Fibroblast of lung (primary cell): ENCODE measurements at places on chromosomes 13 and 19. TPM values are rescaled to one million over a fixed set of nuclear protein-coding genes. Genes with fewer than 3 reads are reported as not detected.

KLK15 gene
- not detected in 2 replicates for total RNA-seq

CD70 gene
- not detected in 2 replicates for total RNA-seq

NKPD1 gene
- 0.17 and 0.26 TPM in 2 replicates for total RNA-seq

ZSCAN18 gene
- 51.6 and 71.0 TPM in 2 replicates for total RNA-seq

DNA sequence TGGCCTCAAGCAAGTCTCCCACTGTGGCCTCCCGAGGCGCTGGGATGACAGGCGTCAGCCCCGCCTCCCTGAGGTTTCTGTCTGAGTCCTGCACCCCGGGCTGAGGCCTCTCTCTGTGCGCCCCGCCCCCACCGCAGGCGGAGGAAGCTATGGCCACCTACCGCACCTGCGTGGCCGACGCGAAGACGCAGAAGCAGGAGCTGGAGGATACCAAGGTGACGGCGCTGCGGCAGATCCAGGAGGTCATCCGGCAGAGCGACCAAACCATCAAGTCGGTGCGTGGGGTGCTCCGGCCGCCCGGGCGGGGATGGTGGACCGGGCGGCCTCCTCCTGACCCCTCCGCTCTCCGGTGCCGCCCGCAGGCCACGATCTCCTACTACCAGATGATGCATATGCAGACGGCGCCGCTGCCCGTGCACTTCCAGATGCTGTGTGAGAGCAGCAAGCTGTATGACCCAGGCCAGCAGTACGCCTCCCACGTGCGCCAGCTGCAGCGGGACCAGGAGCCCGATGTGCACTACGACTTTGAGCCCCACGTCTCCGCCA lies 12.7 kb downstream of the ARHGAP45 start:
- no peak overlapping the region for H3K4me3 ChIP-seq
- peaks cover 2% of the 10 kb centered on the region for H3K4me1 ChIP-seq
- DNase-seq = no peak
- no peaks in the 10 kb centered on the region for H3K36me3 ChIP-seq
- no peaks in the 10 kb centered on the region for H3K27me3 ChIP-seq
- no peak overlapping the region for H3K27ac ChIP-seq
